ENCODE measurements at places on chromosomes 4 and X.

DNA sequence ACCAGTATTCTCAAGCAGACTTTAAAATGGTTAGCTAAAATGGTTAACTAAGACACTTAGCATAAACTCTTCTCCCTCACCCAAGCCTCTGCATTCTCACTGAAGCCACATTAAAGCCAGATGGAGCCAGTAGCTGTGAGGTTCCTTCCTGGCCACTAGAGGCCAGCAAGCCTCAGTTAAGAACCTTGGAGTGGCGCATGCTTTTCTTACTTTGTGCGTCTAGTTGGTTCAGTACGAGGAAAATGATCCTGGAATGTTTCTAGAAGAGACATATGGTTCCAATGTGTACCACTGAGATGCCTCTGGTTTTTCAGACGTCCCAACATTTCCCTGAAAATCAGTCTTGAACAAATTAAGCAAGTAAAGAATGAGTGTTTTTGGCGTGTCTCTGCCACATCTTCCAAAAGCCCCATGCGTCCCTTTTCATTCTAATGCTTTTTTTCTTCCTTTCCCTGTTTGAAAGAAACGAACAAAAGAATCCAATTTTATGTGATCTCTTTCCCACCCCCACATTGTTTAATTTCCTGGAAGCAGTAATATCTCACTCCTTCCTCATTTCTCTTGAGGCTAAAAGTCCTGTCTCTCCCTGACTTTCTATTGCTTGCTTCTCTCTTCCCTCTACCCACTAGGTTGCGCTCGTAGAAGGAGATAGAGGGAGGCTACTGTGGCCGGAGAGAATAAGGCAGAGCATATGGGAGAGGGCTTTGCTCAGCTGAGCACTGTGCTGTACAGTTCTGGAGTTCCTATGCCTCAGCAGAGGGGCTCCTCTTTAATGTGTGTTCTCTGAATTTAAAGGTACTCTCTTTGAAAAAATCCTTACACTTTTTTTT lies 82.9 kb upstream of the TAB3 start:
- peak; percentile 54 for DNase-seq

DNA sequence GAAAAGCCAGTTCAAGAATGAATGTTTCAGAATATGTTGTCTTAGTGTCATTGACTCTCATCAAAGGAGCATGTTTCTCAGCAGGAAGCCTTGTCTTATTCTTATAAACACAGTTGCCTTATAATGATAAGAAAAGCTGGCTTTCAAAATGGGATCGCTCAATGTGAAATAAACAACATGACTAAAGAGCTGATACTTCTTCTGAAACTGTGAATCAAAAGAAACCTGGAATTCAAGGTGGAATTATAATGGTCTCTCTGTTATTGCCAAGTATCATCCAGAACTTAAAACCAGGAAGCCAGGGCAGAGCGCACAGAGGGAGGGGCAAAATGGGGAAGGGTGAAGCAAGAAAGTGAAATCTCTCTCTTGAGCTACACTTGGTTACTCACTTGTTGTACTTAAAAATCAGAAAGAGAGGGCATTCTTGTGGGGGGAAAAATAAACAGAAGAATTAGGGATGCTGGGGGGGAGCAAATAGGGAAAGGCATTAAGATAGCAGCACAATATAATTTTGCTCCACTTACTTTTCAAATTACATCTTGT lies 270.0 kb downstream of the MAPK10 start:
- no peak for DNase-seq

DNA sequence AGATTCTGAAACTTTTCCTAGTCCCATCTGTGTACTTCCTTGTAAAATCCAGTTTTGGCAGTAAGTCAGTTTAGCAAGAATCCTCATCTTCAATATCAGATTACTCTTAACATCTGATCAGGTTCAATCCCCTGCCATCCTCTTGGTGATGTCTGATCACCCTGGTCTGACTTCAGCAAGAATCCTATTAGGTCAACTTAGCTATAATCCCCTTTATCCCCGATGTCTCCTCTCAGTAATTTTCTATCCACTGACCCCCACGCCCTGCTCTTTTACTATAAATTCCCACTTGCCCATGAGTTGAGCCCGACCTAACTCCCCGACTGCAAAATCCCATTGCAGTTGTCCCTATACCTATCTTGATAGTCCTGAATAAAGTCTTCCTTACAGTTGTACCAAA lies 57.9 kb upstream of the PRSS48 start:
- DNase-seq: no peak

- peak; percentile 49 for DNase-seq
Measured at GRCh38 chrX:133594156-133594555, 178.9 kb upstream of the GPC4 start.

DNA sequence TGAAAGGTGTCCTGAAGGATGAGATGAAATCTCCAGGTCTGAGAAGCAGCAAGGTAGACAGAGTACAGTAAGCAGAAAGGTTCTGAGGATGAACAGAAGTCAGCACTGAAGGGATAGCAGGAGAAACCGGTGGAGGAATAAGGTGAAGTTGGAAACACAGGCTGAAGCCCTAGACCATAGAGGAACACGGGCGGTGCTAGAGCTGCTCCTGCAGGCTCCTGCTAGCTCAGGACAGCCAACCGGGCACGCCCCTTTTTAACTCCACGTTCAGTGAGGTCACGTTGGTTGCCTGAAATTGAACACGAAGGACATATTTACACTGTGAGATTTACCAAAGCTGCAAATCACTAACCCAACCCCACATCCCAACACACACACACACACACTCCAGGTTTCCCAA lies 1886.4 kb upstream of the AGA start:
- DNase-seq: no peak

GRCh38 chr4:77025643-77026321 lies 50.0 kb downstream of the CCNI start:
- peak; percentile 68 for DNase-seq

DNA sequence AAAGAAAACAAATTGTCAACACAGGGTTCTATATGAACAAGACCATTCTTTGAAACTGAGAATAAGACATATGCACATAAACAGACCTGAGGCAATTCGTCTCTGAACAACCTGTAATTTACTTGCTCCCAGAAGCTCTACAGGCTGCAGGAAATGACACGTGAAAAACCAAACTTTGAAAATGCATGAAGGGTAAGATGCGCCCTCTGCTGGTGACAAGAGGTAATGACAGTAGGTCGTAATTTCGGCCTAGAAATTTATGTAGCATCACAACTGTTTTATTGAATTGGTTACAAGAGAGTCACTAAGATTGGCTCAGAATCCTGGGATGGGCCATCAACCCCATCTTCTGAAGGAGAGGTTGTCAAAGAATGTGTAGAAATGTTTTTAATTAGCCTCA lies 276.5 kb downstream of the PPP4R3C start:
- DNase-seq: peak; percentile 32

- DNase-seq: no peak
Measured at GRCh38 chr4:162392946-162393345, 229.1 kb upstream of the FSTL5 start.

- no peak for DNase-seq
Measured at GRCh38 chr4:3750334-3750733, 15.9 kb upstream of the ADRA2C start.

GRCh38 chrX:106300656-106301055 lies 132.6 kb downstream of the PWWP3B start:
- DNase-seq: no peak

DNA sequence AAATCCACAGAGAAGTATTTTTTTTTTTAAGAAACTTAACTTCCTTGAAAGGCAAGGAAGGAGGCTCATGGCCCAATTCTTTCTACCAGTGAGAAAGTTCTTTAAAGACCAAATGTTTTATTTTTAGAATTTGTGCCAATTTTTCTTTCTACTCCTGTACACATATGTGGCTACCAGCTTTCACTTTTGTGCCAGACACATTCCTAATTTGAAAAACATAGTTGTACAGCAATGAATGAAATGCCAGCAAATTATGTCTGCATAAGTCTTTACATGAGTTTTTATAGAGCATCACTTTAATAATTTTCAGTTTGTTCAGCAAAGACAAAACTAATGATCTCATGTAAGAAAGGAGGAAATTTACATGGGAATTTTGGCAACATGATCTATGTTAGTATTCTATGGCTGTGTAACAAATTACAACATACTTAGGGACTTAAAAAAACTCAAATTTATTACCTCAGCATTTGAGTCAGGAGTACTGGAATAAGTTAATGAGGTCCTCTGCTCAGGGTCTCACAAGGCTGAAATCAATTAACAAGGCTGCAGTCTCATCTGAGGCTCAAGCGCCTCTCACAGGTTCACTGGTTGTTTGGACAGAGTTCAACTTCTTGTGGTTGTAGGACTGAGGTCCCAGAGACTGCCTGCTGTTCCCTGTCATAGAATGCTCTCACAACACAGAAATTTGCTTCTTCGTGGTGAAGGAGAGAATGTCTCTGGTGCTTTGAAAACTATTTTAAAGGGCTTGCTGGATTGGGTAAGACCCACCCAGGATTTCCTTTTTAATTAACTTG lies 678.2 kb upstream of the FAM241A start:
- DNase-seq: peak; percentile 28

DNA sequence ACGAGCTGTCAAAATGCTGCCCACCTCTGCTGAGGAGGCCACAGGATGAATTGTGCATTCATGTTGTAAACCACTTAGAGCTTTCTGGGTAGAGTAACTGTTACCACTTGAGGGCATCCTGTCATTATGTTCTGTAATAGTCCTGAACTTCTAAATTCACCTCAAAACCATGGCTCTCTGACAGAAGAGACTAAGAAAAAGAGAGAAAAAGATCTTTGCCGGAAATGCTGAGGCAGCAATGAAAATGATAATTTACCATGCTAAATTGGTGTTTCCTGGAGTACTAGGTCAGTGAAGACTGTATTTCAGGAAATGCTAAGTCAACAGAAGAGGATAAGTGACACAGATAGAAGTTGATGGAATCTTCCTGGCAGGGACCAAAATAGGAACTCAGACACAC lies 942.3 kb upstream of the SLIT2 start:
- DNase-seq: peak; percentile 75

- peak; percentile 6 for DNase-seq
Measured at GRCh38 chr4:132227151-132227856, 921.8 kb upstream of the PCDH10 start.

DNA sequence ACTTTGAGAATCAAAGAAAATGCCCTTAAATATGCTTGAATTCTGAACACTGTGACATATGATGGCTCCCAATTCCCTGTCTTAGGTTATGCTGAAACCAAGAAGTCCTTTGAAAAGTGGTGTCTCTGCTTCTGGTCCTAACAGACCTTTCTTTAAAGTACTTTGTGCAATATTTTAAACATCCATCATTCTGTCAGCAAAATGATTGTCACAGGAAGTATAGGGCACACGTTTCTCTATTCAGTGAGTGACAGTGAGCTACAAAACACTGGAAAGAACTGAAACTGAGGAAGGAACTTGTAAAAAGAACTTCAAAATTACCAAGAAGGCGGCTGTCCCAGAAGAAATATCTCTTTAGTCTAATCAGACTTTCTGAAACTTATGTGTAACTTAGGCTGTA lies 12.2 kb upstream of the NUP54 start:
- DNase-seq: no peak

GRCh38 chr4:118087366-118087765 lies 53.1 kb downstream of the NDST3 start:
- DNase-seq: no peak

- DNase-seq: no peak
Measured at GRCh38 chr4:24060932-24061331, 171.1 kb upstream of the PPARGC1A start.

GRCh38 chr4:142284402-142285221 lies 561.5 kb downstream of the INPP4B start:
- no peak for DNase-seq

DNA sequence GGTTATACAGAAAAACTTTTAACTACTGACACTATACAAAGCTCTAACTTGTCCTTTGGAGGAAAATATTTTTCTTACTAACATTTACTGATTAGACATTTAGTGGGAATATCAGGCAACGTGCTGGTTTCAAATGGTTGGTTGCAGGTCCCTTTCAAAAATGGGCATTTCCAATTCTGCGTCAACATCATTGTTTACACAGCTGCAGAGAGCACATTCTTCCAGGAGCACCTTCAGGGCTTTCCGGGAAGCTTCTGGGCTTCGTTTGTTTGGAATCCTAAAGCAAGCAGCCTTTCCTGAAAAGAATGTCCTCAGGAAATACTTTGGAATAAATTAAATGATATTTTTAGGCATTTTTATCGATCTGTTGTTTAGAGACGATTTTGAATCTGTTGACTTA lies 289.7 kb downstream of the TRIML1 start:
- DNase-seq: no peak

DNA sequence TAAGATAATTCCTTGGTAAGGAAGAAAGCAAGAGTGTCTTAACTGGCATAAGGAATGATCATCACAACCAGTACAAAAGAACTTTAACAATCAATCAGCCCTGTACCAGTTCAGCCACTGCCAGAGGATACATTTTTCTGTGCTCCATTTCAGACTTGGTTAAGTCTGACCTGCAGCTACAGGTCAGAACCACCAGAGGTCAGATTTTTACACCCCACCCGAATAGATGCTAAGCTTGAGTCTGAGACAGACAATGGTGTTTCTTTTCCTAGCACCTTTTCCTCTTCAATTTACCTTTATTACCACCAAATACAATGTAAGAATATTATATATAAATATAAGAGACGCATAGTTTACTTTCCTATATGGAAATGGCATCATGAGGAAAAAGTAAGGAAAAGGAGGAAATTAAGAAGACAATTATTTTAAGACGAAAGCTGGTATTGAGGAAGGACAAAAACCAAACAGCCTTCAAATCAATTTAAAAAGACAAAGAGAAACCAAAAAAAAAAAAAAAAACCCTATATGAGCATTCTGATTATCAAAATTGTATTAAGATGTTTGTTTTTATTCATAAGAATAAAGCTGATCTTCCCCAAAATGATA lies 215.3 kb upstream of the TTC29 start:
- peak; percentile 67 for DNase-seq

- DNase-seq: no peak
Measured at GRCh38 chrX:22674932-22675331, 324.8 kb upstream of the DDX53 start.

- DNase-seq: no peak
Measured at GRCh38 chr4:81571105-81571504, 99.4 kb upstream of the RASGEF1B start.

- DNase-seq: no peak
Measured at GRCh38 chrX:18616688-18617406, 55.1 kb downstream of the RS1 start.

- no peak for DNase-seq
Measured at GRCh38 chrX:123477673-123478072, 255.2 kb downstream of the THOC2 start.

GRCh38 chr4:153418558-153418957 lies 47.6 kb upstream of the TMEM131L start:
- DNase-seq: no peak

- no peak for DNase-seq
Measured at GRCh38 chrX:139811942-139812629, 104.1 kb upstream of the MCF2 start.

GRCh38 chr4:145531223-145531622 lies 49.6 kb downstream of the SMAD1 start:
- DNase-seq: no peak

- DNase-seq: peak; percentile 81
Measured at GRCh38 chrX:96611619-96612362, 72.9 kb upstream of the DIAPH2 start.

- peak; percentile 38 for DNase-seq
Measured at GRCh38 chrX:150365990-150366911, 3.1 kb downstream of the MAMLD1 start.

All from fibroblast of mammary gland (primary cell).